ENCODE measurements at places on chromosomes 5 and 9.
A peak's percentile ranks its signal among the peaks of the same experiment; 100 is the strongest.

DNA sequence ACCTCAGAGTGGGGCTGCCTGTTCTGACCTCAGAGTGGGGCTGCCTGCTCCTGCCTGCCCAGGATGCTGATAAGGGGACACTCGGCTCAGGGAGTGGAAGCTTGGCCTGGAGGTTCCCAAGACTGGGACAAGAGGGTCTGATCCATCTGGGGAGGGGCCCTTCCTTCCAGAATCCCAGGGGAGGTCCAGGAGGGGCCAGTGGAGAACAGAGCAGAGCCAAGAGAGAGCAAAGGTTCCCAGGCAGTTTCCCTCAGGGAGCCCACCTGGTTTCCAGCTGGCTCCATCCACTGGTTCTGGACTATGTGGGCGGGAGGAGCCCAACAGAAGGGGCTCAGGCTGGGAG, 49.1 kb upstream of the RNU6ATAC start:
- no peak for DNase-seq

DNA sequence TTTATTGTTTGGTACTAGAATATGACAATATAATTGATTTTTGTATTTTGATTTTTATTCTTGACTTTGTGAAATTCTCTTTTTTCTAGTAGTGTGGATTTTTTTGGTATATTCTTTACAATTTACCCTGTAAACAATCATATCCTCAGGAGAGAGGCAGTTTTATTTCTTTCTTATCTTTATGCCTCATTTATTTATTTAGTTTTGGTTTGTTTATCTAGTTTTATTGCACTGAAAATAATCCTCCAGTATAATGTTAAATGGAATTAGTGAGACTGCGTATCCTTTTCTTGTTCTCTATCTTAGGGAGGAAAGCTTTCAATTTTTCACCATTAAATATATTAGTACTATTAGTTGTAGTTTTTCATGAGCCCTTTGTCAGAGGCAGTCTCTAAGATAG, 109.4 kb downstream of the MACROH2A1 start:
- no peak for DNase-seq

- DNase-seq, result no peak
Observed at GRCh38 chr9:14352503-14352902, 38.6 kb upstream of the NFIB start.

GRCh38 chr9:89418882-89419640, 78.9 kb downstream of the SEMA4D start:
- peak; percentile 78 for DNase-seq

GRCh38 chr5:33795496-33795895, 96.3 kb downstream of the ADAMTS12 start:
- DNase-seq, result no peak
